ENCODE measurements at places on chromosomes 7 and 10.

- no peak for DNase-seq
Observed at GRCh38 chr10:52539463-52539862, 225.4 kb downstream of the DKK1 start.

DNA sequence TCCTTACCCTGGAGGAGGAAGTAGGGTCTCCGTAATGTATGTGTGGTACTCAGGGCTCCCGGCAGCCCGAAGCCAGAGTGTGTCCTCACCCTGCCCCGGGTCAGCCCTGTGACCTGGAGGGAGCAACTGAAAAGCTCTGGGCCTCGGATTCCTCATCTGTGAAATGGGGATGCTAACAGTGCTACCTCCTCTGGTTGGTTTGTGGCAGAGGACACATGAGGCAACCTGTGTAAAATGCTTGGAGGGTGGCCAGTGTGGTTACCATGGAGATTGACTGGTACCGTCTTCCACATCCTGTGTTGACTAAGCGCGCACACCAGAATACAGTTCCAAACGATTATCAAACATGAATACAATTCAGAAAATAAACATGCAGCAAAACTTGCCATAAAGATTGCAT, 163.8 kb upstream of the KLF6 start:
- DNase-seq = peak; percentile 41

DNA sequence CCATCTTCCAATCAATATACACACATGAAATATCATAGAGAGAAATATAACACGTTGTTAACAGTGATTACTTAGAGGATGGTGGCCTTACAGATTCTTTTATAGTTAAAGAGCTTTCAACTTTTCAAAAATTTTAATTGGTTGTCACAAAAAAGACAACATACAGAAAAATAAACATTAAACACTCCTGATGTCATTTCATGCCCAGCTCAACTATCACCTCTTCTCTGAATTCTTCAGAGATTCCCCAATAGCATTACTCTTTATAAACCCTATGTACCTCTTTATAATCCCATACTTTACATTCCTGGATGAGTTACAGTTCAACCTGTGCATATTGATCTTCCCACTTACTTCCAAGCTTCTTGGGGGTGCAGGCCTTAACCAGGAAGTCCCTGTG, 159.8 kb downstream of the POU6F2 start:
- no peak for DNase-seq

GRCh38 chr7:8982338-8982992, 549.1 kb downstream of the NXPH1 start:
- no peak for DNase-seq

DNA sequence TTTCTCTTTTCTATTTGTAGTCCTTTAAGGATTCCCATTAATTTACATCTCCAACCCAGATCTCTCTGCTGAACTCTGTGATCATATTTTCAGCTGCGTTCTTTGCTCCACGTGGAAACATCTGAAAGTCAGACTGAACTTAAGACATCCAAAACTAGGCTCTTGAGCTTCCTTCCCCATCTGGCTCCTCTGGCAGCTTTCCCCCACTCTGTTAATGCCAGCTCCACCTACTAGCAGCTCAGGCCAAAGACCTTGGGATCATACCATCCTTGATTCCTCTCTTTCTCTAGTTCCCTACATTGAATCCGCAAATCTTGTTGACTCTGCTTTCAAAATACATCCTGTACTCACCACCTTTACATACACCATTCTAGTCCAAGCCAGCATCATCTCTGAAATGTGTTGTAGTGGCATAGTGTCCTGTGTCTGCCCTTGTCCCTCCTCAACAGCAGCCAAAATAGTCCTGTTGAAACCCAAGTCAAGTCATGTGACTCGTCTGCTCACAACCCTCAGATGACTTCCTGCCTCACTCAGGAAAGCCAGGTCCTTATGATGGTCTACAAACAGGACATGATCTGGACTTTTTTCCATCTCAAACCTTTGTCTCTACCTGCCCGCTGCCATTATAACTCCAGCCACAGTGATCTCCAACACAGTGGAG, 7.0 kb downstream of the REEP3 start:
- no peak for DNase-seq

DNA sequence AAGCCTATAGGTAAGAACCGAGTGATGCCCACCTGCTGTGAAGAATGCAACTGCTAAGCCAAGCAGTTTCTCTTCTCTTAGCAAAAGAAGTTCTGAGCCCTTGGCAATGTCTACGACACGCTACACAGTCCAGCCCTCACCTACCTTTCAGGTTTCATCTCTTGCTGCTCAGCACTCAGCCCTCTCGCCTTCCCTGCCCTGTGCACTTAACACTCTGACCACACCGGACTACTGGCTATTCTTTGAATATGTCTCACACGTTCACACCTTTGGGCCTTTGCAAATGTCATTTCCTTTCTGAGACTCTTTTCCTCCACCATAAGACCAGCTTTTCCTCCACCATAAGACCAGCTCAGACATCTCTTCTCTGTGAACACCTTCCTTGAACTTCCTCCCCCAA, 67.0 kb upstream of the ITGB1 start:
- no peak for DNase-seq

DNA sequence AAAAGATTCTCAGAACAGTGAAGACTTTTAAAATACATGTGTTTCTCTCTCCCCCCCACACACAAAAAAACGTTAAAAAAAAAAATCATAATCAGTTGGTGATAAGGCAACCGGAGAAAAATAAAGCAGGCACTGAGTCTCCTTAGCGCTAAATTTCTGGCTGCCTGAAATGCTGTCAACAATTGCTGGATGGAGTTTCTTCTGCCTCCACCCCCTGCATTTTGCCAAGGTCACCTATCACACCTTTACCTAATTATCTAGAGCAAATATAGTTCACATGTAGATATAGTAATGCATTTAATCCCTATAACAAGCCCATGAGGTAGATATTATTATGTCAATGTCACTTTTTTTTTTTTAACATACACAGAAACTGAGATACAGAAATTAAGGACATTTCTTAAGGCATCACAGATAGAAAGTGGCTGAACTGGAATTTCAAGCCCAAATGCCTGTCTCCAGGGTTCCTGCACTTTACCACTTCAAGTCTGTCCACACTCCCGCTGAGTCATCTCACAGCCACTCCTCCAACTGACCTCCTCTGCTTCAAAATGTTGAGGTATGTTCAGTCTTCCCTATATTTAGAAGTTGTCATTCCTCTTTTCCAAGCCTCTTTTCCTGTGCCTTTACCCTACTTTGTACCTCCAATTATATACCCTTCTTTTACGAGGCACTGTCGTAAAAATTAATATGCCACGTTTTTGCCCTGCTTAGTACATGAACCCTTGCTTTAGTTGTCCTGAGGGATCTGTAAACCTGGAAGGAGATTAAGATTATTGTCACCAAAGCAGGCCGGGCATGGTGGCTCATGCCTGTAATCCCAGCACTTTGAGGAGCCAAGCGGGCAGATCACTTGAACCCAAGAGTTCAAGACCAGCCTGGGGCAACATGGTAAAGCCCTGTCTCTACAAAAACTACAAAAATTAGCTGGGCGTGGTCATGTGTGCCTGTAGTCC, 72.8 kb upstream of the MPP7 start:
- DNase-seq = no peak

DNA sequence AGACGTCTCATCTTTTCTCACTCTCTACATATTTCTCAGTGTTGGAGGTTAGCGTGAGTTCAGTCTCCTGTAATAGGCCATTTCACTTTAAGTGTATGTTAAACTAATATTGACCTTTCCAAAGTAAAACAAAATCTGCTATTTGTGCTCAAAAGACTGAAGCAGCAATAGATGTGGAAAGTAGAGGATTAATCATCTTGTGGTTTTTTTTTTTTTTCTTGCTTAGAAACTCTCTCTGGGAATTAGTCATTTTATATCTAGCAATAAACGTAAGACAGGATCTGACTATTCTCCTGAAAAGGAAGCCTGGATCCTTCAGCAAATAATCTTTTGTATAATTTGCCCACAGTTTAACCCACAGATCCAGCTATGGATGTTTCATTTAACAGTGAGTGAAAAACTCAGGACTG, 81.7 kb downstream of the NRP1 start:
- no peak for DNase-seq

GRCh38 chr10:15719899-15720634, at the start of gene ITGA8:
ITGA8 (minus strand) TSS chr10:15719922; CDS start chr10:15719771, 151 bp downstream.
- DNase-seq = no peak

DNA sequence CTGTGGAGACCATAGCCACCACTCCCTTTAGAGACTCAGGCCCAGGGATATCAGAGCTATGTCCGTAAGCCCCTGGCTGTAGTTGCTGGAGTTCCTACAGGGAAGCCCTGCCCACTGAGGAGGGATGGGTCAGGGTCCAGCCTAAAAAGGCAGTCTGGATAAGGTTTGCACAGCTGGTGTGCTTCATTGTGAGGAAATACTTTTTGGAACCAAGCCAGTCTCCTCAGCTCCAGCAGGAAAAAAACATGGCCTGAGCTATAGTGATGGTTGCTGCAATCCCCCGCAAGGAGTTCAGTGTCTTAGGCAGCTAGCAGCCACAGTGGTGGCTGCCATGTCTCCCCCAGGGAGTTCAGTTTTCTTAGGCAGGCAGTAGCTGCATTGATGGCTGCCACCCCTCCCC, 52.6 kb upstream of the CYP2C8 start:
- DNase-seq = no peak

GRCh38 chr10:121371836-121372235, 226.4 kb downstream of the FGFR2 start:
- DNase-seq = no peak

- DNase-seq = no peak
Observed at GRCh38 chr7:106471686-106472440, 187.1 kb upstream of the NAMPT start.

DNA sequence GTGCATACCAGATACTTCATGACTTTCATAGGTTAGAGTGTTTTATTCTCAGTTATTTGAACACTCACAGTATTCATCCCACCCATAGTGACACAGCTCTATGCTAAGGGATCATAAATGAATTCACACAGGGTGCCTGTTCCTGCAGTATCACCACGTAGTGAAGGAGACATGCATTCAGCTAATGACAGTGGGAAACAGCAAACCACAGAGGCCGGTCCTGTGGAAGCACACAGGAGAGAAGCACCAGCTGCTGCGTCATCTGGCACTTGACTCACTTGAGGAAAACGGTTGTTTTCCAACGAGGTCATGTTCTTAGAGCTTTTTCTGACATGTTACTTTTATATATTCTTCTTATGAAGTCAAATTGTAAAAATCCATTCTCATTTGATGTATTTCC, 73.0 kb downstream of the UBE3C start:
- no peak for DNase-seq

DNA sequence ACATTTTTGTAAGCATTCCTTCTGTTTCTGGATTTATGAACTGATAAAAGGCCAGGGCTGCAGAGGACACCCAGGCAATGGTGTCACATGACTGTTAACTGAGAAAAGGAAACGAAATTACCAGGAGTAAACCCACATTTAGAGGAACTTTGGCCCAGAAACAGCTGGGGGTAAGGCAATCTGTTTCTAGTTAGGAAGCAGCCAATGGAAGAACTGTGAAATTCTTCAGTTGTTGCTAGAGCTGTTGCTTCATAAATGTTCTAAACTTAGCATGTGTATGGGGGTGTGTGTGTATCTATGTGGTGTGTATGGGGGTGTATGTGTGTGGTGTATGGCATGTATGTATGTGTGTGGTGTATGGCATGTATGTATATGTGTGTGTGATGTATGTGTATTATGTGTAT, 11.8 kb upstream of the PDCD4 start:
- DNase-seq = no peak

DNA sequence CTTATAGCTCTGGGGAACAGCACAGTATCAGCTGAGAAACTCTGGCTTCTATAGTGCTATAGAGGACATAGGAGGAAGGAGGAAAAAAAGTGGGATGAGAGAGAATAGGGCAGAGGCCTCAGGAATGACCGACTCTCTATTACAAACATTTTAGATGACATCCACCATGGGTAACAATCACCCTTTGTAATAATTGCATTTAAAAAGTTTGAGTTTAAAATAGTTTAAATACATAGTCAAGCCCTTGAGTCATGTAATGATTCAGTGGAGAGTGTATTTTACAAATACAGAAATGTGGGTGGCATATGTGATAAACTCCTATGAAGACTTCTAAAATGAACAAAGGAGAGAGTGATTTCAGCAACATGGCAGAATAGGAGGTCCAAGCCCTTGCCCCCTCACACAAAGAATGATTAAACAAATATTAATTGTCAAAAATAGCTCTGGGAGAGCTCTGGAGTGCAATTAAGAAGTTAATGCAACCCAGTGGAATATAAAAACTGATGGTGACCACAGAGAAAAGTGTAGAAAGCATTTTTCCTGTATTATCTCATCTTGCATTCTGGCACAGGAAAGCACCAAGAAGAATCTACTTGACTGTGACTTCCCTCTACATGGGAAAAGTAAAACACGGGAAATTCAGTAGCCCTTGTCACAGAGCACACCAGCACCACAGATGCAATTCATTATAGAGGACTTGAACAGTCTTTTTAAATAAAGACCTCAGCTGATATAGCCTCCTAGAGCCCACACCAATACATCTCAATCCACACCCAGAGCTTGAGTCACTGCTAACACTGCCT, 569.0 kb upstream of the SORCS1 start:
- DNase-seq = no peak

- no peak for DNase-seq
Observed at GRCh38 chr10:122630526-122630925, 69.1 kb downstream of the C10orf120 start.

DNA sequence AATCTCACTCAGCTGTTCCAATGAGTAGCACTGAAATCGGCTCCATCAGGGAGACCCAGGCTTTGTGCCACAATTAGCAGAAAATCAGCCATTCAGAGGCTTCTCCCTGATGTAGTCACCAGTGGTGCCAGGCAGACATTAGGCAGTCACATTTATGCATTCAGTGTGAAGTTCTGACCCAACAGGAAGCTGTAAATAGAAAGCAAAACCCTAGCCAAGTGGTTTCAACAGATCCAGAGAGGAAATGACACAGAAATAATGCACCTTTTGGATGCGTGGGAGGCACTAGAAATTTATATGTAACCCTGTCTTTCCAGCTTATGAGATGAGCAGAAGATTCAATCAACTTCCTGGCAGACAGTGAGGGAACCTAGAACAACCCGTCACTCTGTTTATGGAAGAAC, 186.4 kb downstream of the PDE1C start:
- no peak for DNase-seq

Data from stimulated activated CD8-positive, alpha-beta memory T cell treated with anti-CD3 and anti-CD28 coated beads, Interleukin-7, amount 100 ng/mL, for 1 hour (primary cell).